CD8-positive, alpha-beta memory T cell (primary cell): ENCODE measurements at places on chromosomes 16 and 17. TPM values are rescaled to one million over a fixed set of nuclear protein-coding genes. Genes with fewer than 3 reads are reported as not detected.

GRCh38 chr16:73253922-73254480 is 206.1 kb upstream of the ZFHX3 start:
- H3K27ac ChIP-seq: no peak overlapping the region
- no peak overlapping the region for H3K4me3 ChIP-seq
- no peaks in the 10 kb centered on the region for H3K27me3 ChIP-seq
- no peaks in the 10 kb centered on the region for H3K4me1 ChIP-seq
- no peaks in the 10 kb centered on the region for H3K36me3 ChIP-seq

DNA sequence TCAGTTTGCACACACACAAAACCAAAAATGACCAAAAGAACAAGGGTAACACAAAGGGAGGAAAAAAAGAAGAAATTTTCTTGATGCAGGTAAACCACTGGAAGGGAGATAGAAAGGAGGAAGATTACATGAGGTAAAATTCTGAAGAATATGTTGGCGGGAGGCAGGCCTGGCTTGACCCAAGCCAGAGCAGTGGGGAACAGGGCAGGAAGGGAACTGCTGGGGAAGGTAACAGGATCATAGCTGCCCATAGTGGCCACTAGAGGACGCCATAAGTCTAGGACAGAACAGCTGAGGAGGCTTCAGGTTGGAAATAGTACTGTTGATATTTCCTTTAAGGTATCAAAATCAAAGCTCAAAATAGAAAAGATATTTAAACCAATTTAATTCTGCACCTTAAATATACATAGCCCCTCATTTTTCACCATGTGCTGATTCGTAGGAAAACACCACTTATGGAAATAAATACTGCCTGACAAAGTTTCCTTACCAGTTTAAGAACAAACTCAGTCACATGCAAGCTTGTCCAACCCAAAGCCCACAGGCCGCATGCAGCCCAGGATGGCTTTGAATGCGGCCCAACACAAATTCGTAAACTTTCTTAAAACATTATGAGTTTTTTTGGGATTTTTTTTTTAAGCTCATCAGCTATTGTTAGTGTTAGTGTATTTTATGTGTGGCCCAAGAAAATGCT is 15.5 kb downstream of the VPS35 start:
- peaks cover 27% of the 10 kb centered on the region for H3K36me3 ChIP-seq
- no peaks in the 10 kb centered on the region for H3K4me1 ChIP-seq
- peak; percentile 64 for DNase-seq
- no peak overlapping the region for H3K27ac ChIP-seq
- no peak overlapping the region for H3K4me3 ChIP-seq

DNA sequence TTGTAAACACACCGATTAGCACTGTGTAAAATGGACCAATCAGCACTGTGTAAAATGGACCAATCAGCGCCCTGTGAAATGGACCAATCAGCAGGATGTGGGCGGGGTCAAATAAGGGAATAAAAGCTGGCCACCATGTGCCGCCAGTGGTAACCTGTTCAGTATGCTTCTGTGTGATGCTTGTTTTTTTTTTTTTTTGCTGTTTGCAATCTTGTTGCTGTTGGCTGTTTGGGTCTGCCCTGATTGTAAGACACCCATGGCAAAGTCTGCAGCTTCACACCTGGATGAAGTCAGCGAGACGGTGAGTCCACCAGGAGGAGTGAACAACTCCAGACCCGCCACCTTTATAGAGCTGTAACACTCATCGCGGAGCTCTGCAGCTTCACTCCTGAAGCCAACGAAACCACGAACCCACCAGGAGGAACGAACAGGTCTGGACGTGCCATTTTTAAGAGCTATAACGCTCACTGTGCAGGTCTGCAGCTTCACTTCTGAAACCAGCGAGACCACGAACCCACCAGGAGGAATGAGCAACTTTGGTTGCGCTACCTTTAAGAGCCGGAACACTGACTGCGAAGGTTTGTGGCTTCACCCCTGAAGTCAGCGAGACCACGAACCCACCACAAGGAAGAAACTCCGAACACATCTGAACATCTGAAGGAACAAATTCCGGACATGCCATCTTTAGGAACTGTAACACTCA is 85.0 kb upstream of the MED9 start:
- peak overlapping the region; percentile 17 for H3K27ac ChIP-seq
- no peaks in the 10 kb centered on the region for H3K27me3 ChIP-seq
- H3K4me1 ChIP-seq: peaks cover 22% of the 10 kb centered on the region
- peak overlapping the region; percentile 63 for H3K4me3 ChIP-seq
- DNase-seq: peak; percentile 72

DNA sequence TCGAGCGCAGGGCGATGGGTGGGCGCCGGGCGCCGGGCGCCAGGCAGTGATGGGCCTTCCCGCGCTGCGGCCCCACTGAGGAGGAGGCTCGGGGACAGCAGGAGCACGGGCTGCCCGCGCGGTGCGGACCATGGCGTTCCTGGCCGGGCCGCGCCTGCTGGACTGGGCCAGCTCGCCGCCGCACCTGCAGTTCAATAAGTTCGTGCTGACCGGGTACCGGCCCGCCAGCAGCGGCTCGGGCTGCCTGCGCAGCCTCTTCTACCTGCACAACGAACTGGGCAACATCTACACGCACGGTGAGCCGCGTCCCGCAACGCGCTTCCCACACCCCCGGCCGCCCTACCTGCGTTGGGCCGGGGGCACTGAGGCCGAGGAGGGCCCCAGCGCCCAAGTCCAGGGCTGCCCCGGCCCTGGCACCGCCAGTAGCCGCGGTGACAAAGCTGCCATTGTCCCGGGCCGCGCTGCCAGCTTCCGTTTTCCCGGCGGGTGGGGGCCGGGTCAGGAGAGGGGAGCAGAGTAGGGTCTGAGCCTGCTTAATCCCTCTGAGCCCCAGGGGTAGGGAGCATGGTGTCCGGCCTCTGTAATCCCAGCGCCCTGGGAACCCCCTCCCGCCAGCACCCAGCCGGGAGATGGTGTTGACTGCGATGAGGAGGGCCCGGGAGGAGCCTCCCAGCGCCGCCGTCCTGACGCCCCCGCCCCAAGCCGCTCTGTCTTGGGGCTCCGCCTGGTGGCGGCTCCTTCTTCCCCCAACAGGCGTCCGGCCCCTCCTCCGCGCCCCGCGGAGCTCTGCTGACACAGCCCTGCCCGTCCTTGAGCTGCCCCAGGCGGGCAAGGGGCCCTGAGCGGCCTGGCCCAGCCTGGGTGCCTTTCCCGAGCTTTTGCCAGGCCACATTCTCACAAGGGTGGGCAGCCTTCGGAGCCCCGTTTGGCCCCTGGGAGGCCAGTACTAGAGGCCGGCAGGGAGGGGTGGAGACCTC is 685 bp downstream of the PAQR4 start:
- H3K27me3 ChIP-seq: peaks cover 26% of the 10 kb centered on the region
- peak overlapping the region; percentile 71 for H3K4me3 ChIP-seq
- peaks cover 27% of the 10 kb centered on the region for H3K4me1 ChIP-seq
- peak overlapping the region; percentile 39 for H3K27ac ChIP-seq

DNA sequence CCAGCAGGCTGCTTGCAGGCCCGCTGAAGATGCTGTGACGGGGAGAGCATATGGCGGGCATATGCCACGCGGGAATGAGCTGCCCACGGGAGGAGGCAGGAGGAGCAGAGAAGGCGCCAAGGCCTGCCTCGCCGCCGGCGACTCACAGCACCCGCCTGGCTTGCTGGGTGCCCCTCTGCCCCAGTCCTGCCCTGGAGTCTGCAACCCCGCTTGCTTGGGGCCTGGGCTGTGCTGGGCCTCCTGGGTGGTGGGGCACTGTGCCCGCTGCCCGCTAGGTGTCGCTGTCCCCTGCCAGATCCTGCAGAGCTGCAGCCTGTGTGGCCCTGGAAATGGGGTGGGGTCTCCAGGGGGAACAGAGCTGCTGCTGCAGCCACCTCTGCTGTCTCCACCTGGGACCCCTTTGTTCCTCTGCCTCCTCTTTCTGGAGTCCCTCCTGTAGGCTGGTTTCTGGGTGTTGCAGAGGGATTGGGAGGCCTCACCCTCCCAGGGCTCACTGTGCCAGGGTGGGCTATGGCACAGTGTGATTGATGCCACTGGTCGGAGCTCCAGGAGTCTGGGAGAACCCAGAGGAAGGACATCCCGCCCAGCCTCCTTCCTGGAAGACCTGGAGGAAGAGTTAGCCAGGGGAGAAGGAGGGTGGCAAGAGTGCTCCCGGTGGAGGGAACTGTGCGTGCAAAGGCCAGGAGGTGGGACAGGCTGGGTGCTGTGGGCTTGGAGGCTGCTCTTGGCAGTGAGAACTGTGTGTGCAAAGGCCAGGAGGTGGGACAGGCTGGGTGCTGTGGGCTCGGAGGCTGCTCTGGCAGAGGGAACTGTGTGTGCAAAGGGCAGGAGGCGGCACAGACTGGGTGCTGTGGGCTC is 141.0 kb upstream of the CIBAR2 start:
- no peaks in the 10 kb centered on the region for H3K27me3 ChIP-seq
- no peaks in the 10 kb centered on the region for H3K36me3 ChIP-seq
- no peak overlapping the region for H3K27ac ChIP-seq
- H3K4me3 ChIP-seq: no peak overlapping the region
- H3K4me1 ChIP-seq: no peaks in the 10 kb centered on the region

DNA sequence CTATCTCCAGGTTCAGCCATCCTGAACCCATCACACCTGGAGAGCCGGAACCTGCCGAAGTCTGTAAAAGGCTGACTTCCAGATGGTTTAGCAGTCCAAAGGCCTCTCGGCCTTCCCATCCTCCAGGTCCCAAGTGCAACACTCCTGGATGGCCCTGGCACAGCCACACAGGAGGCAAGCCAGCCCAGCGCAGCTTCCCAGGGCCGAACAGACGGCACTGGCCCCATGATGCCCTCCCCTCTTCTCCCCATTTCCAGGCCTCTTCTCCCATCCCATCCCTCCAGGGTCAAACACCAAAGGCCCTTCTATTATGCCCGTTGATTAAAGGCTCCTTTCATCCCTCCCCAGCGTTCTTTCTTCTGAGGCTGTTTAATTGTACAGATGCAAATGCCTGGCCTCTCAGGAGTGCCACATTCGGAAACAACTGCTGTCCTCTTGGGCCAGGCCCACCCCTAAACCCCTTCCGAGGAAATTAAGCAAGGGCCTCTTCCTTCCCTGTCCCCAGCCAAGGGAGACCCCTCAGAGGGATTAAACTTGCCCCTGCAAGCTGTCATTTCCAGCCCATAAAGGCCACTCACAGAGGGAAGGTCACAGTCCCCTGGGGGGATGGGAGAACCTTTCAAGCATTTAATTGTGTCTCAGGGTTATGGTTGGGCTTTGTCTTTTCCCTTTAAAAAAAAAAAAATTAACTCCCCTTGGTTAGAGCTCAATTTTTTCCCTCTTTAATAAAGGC is 30.8 kb downstream of the AXIN2 start:
- peaks cover 7% of the 10 kb centered on the region for H3K36me3 ChIP-seq
- DNase-seq: no peak
- H3K4me1 ChIP-seq: no peaks in the 10 kb centered on the region
- no peaks in the 10 kb centered on the region for H3K27me3 ChIP-seq

GRCh38 chr17:4187076-4187475 is 44.1 kb downstream of the CYB5D2 start:
- H3K4me1 ChIP-seq: peaks cover 7% of the 10 kb centered on the region
- H3K36me3 ChIP-seq: peaks cover 44% of the 10 kb centered on the region
- H3K4me3 ChIP-seq: no peak overlapping the region
- H3K27ac ChIP-seq: no peak overlapping the region

- no peaks in the 10 kb centered on the region for H3K27me3 ChIP-seq
- H3K4me3 ChIP-seq: no peak overlapping the region
- H3K36me3 ChIP-seq: peaks cover 33% of the 10 kb centered on the region
- no peak overlapping the region for H3K27ac ChIP-seq
- no peaks in the 10 kb centered on the region for H3K4me1 ChIP-seq
Measured at GRCh38 chr17:46042925-46043324, 43.9 kb downstream of the STH start.

GRCh38 chr17:2797226-2797625 is 988 bp downstream of the RAP1GAP2 start:
- no peak for DNase-seq
- no peaks in the 10 kb centered on the region for H3K27me3 ChIP-seq
- peaks cover 52% of the 10 kb centered on the region for H3K4me1 ChIP-seq
- H3K36me3 ChIP-seq: peaks cover 5% of the 10 kb centered on the region
- H3K27ac ChIP-seq: no peak overlapping the region

GRCh38 chr17:43840814-43841213 is 6.2 kb upstream of the CD300LG start:
- H3K27ac ChIP-seq: no peak overlapping the region
- no peak overlapping the region for H3K4me3 ChIP-seq
- DNase-seq: no peak
- no peaks in the 10 kb centered on the region for H3K36me3 ChIP-seq

DNA sequence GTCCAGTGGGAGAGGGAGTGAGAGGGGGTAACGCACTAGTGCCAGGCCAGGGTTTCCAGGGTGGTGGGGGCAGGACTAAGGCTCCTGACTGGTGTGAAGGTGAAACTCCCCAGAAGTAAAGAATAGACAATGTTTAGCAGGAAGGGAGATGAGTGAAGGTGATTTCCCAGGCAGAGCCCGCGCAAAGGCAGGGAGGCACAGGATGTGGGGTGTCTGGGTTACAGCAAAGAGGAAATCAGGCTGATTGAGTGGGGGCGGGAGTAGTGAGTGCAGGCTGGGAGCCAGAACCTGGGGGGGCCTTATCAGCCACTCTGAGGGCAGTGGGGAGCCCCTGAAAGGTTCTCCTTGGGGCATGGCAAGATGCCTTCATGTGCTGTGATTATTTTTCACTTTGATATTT is 167.5 kb downstream of the UTP18 start:
- peak overlapping the region; percentile 12 for H3K4me3 ChIP-seq
- H3K36me3 ChIP-seq: no peaks in the 10 kb centered on the region
- H3K4me1 ChIP-seq: peaks cover 51% of the 10 kb centered on the region
- no peaks in the 10 kb centered on the region for H3K27me3 ChIP-seq

DNA sequence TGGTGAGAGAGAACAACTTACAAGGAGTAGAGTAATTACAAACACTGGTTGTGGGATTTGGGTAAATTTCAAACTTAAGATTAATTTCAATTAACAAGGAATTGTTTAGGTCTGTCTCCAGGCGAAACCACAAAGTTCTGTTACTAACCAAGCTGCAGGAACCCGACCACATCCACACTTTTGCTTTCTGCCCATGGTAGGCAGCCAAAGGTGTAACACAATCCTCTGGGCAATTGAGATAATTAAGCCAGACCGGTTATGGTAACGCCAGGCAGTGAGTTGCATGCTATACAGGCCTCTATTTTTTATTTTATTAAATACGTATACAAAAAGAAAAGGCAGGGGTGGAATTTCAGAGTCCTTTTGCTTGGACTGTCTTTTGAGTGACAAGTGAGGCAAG is 12.0 kb downstream of the KCNJ2 start:
- DNase-seq: no peak
- H3K4me1 ChIP-seq: no peaks in the 10 kb centered on the region
- H3K4me3 ChIP-seq: no peak overlapping the region
- H3K36me3 ChIP-seq: no peaks in the 10 kb centered on the region
- no peak overlapping the region for H3K27ac ChIP-seq

DNA sequence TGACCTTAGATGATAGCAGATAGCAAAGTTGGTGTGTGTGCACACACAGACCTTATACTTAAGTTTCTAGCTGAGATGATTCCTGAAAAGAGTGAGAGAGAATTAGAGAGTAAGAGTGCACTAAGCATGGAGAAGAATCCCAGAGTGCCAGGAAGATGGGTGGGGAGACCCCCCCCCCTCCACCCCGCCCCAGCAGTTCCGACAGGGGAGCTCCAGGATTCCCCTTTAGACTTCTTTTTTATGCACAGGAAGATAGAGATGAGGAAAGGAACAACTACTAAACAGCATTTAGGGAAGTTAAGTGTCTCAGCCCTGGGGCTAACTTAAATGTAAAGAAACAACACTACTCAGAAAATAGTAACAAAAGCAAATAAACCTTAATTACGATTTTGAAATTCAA is 878.0 kb upstream of the GOT2 start:
- DNase-seq: no peak
- H3K27me3 ChIP-seq: no peaks in the 10 kb centered on the region
- no peak overlapping the region for H3K27ac ChIP-seq
- H3K4me3 ChIP-seq: no peak overlapping the region

The CDH8 gene
- total RNA-seq: not detected

The DHRS13 gene
- 32.6 TPM for total RNA-seq

The TNRC6C gene
- total RNA-seq: 25.9 TPM

The OMG gene
- 0.18 TPM for total RNA-seq

The CCDC40 gene
- total RNA-seq: 4.3 TPM

The KCNJ18 gene
- not detected for total RNA-seq

The PNMT gene
- not detected for total RNA-seq

The PRCD gene
- 0.53 TPM for total RNA-seq

The DDX19B gene
- 36.0 TPM for total RNA-seq
